ENCODE measurements at places on chromosomes 6 and 20.

DNA sequence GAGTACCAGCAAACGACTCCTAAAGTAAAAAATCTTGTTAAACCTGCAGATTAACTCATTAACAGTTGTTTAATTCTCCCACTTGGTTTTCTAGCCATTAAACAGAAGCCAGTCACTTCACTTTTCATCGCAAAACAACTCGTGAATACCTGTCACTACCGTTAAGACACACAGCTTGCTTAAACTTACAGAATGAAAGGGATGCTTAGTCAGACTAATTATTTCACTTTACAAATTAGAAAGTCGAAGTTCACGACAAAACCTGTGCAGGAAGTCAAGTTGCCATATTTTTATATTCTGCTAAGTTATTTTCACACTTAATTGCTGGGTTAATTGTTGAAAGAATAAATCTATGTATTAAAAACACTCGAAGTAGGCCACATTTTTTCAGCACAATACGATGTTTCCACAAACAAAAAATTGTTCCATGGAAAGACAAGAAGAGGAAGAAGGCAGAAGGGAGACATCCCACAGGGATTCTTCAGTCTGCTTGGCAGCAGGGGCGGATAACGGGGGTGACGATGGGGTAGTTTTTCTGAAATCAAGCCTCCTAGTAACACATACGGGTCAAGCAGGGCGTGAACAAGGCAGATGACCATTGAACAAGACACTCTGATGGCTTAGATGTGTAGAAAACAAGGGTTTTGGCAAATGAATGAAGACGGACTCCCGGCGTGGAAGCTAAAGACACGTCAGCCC lies 933 bp downstream of the SSR1 start:
- DNase-seq, result peak; percentile 23

DNA sequence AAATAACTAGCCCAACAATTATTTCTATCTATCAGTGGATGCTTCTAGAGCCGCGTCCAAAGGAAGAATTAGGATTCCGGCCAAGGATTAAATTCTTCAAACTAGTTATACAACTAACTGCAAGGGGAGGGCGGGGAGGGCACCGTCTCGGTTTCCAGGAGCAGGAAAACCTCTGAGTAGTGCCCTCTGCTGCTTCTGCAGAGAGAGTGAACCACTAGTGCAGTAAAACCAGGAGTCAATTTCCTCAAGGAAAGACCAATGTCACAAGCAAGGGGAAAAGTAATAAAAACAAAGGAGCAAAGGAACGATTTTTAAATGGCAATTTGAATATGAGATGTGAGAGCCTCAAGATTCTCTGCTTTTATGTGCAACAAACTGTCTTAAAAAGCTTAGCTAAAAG lies 16.5 kb upstream of the UBE2J1 start:
- DNase-seq, result no peak

DNA sequence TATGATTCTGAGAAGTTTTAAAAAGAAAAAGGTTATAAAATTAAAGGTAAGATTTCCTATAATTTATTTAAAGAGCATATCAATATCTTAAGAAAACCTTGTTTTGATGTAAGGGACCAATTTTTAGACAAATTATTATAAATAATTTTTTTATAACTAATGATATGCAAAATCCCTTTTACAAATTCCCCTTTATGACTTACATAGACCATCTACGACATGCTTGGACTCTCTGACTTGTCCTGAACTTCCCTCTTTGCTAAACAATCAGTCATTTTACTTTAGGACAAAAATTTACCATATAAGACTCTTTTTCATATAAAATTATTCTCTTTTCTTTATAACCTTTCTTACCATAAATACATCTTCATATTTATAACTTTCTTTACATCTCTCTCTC lies 15.3 kb upstream of the ANGPT4 start:
- DNase-seq, result no peak

GRCh38 chr6:161549977-161550655 lies 276.3 kb upstream of the AGPAT4 start:
- DNase-seq, result no peak

GRCh38 chr6:160293844-160294243 lies 35.2 kb upstream of the SLC22A2 start:
- DNase-seq, result no peak

DNA sequence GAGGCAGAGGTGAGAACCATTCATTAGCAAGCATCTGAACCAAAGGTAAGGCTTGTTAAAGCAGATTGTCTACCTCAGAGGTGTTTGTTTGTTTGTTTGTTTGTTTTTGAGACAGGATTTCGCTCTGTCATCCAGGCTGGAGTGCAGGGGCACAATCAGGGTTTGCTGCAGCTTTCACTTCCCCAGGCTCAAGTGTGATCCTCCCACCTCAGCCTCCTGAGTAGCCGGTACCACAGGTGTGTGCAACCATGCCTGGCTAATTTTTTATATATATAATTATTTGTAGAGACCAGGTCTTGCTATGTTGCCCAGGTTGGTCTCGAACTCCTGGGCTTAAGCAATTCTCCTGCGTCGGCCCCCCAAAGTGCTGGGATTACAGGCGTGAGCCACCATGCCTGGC lies 17.2 kb downstream of the CYP39A1 start:
- no peak for DNase-seq

- no peak for DNase-seq
These were observed 58.3 kb downstream of the IPCEF1 start for GRCh38 chr6:154298297-154298696.

DNA sequence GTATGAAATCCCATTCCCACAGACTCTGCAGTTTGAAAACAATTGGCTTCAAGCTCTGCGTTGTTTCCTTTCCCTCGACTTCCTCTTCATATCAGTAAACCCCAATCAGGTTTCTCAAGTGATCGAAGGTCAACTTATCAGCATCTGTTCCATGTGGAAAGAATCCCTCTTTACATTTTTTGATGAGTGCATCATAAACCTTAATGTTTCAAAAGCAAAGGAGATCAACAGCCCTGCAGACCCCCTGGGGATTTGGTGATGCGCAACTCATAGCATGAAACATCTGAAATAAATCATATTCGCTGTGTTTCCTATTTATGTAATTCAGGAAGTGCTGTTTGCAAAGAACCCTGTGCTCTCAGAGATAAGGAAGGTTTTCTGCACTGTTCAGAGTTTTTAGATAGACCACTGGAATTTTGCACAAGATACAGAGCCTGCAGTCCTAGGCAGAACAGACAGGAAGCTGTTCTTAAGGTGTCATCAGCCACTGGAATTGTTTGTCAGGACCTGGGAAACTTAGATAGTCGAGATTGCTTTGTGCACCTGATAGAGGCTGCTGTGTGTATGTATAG lies 216.0 kb downstream of the HIVEP2 start:
- peak; percentile 6 for DNase-seq

DNA sequence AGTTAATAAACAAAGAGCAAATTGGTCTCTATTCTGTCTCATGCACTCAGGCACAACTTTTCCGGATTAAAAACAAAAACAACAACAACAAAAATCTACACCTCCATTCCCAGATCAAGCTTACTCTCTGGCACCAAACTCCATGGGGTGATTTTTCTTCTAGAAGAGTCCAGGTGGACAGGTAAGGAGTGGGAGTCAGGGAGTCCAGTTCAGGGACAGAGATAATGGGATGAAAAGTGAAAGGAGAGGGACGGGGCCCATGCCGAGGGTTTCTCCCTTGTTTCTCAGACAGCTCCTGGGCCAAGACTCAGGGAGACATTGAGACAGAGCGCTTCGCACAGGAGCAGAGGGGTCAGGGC lies 437 bp upstream of the HLA-A start:
- DNase-seq, result no peak

DNA sequence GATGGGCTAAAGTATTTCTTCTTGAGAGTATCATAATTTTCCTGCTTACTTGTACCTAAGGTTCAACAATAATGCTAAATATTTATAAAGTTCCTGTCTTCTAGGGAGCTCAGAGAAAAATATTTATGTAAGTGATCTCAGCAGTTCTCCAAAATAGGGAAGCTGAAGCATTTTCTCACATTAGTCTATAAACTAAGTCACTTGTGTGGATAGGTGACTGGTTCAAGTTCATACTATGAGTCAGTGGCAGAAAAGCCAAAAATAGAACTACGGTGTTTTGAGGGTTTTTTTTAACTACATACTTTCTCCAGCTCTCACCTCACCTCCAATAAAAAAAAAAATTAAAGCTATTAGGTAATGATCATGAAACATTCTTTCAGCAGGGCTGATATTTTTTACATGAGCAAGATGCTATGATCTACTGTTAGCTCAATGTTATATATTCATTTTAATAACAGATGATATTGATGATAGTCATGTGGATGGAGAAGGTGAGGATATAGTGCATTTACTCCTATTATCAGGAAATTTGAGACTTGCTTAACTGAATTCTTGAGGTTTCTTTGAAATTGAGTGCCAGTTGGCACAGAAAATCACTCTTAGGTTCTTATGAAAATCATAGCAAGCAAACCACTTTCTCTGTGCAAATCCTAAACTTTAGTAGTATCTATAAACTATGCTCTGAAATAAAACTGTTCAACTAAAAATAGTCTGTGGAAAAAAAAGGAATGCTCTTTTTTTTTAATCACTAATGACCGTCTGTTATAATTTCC lies 4.1 kb upstream of the MOXD1 start:
- no peak for DNase-seq

DNA sequence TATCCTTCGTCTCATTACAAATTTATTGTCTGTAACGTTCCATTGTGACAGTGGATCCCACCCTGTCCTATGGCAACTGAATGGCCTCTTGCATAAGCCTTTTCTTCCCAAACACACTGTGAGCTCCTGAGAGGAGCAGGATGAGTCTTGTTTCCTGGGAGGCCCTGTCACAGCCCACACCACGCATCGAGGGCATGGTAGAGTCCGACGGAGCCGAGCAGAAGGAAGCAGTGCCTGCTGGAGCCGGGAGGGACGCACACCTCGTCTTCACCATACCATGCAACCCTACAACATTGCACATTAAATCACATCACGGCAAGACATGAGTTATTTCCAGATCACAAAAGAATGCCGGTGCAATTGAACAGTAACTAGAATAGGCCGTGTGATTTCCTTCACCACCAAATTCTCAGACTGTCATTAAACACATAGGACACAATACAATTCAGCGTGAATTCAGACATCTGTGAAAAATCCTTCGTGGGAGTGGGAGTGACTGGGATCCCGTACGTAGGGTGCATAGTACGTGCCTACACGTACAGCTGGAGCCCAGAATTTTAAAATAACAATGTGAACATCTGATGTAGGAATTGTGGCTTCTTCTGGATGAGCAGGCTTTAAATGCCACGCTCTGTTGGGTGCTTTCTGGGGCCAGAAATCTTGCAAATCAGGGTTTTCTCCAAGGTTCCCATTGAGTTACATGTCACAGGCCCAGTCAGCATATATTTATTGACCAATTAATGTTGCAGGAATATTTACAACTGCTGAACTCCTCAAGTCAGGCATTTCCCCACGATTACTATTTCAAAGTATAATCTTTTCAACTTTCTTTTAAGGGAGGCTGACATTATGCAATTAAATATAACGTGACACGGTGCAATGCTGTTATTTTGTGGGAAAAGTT lies 201.8 kb downstream of the TTLL2 start:
- DNase-seq, result peak; percentile 81

- no peak for DNase-seq
These were observed at the start of gene BIRC7 for GRCh38 chr20:63235399-63235983. Gene BIRC7 (plus strand): TSS chr20:63235905. CDS start chr20:63236097, 192 bp downstream.

DNA sequence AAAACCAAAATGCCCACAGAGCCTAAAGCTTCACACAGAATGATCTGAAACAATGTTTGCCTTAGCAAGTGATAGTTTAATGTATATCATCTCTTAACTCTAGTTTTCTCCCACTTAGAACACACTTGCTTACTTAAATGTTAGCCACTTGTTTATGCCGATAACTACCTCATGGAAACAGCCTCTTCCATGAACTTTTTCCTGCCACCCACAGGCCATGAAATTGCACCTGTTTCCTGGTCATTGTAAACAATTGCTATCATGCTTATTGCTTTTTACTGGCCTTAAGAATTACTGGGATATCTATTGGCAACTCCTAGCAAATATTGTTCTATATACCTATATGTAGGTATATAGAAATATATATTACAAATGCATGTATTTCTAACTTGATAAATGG lies 231.1 kb downstream of the HDGFL1 start:
- DNase-seq, result no peak

- no peak for DNase-seq
These were observed 196.4 kb downstream of the SIM1 start for GRCh38 chr6:100268326-100268725.

DNA sequence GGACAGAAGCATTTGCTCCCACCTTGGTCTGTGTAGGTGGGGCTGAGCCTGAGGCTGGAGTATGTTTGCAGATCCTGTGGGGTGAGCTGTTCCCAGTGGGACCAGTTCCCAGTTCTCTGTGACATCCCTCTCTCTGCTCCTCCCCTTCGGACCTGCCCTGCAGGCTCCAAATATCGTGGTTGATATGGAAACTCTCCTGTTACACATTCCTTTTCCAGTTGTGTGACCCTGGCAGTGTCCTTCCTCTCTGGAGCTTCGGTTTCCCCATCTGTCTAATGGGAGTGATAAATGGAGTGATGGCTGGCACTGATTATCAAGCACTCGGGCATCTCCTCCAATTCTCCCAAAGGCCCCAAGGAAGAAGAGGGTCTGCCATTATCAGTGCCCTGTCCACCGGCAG lies 15.7 kb upstream of the TGM2 start:
- no peak for DNase-seq

DNA sequence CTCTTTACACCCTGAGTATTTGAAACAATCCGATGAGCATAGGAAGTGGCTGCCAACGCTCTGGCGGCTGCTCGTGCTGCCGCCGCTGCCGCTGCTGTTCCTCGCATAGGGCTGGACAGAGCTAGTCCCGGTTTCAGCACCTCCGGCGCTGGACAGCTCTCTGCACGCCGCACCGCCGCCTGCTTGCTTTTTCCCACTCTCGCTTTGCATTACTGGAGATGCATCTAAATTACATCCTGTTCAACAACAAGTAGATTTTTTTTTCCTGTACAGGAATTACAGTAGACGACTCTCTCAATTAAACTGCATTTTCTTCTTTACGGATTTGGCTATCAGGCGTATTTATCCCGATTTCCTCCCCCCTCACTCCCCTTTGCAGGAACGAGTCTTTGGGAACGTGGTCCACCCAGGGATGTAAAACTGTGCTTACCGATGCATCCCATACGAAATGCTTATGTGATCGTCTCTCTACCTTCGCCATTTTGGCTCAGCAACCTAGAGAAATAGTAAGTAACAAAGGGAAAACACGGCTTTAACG lies 563.8 kb downstream of the LMBRD1 start:
- peak; percentile 94 for DNase-seq

GRCh38 chr6:18595774-18596530 lies 208.8 kb downstream of the RNF144B start:
- DNase-seq, result peak; percentile 83

- DNase-seq, result no peak
These were observed 40.8 kb downstream of the DNAH8 start for GRCh38 chr6:38755874-38756273.

GRCh38 chr6:14265049-14266021 lies 147.8 kb downstream of the CD83 start:
- DNase-seq, result no peak

All from kidney (tissue), 22 donors.